Mesothelial cell of epicardium (in vitro differentiated cells): ENCODE measurements at places on chromosomes 4 and X. TPM values are rescaled to one million over a fixed set of nuclear protein-coding genes. Genes with fewer than 3 reads are reported as not detected.

Gene ADAM29
- not detected in 3 replicates for total RNA-seq

- H3K27ac ChIP-seq, result no peak overlapping the region
- H3K36me3 ChIP-seq, result no peaks in the 10 kb centered on the region
- peaks cover 11% of the 10 kb centered on the region for H3K4me1 ChIP-seq
- H3K27me3 ChIP-seq, result peaks cover 7% of the 10 kb centered on the region
- no peak for DNase-seq
Observed at GRCh38 chrX:153526801-153527200, 9.4 kb downstream of the ATP2B3 start.

DNA sequence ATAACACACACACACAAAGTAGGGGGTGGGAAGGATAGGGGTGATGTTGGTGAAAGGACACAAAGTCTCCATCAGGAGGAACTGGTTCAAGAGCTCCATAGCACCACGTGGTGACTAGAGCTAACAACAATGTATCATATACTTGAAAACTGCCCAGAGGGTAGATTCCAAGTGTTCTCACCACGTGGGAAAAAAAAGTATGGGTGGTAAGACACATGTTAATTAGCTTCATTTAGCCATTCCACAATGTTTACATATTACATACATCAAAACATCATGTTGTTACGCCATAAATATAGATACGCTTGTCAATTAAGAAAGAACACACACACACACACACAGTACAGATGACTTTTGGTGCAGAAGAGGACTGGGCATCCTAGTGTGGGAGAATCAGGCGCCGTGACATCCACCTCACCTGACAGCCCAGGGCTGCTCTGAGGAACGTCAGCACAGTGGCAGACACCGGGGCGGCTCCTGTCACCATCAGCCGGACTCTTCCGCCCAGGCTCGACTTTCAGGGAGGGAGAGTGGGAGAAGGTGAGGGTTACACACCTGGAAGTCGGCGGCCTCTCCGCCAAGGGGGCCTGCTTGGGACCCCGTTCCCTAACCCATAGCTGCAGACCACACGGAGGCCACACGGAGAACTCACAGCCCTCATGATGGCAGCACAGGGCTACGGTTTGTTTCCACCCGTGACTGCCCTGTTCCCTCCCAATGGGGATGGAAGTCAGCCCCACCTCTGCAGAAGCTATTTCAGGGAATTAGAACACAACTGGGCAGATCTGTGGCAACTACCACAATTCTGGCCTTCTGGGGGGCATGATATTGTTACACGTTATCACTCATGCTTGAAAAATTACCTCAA is 31.8 kb upstream of the CENPU start:
- DNase-seq, result no peak
- H3K27ac ChIP-seq, result no peak overlapping the region
- H3K4me1 ChIP-seq, result no peaks in the 10 kb centered on the region
- H3K36me3 ChIP-seq, result peaks cover 36% of the 10 kb centered on the region

- no peak overlapping the region for H3K4me3 ChIP-seq
- peaks cover 19% of the 10 kb centered on the region for H3K4me1 ChIP-seq
- no peaks in the 10 kb centered on the region for H3K27me3 ChIP-seq
- H3K27ac ChIP-seq, result peak overlapping the region; percentile 19
- DNase-seq, result no peak
- no peaks in the 10 kb centered on the region for H3K36me3 ChIP-seq
Observed at GRCh38 chr4:86055898-86056297, 304.0 kb downstream of the MAPK10 start.

DNA sequence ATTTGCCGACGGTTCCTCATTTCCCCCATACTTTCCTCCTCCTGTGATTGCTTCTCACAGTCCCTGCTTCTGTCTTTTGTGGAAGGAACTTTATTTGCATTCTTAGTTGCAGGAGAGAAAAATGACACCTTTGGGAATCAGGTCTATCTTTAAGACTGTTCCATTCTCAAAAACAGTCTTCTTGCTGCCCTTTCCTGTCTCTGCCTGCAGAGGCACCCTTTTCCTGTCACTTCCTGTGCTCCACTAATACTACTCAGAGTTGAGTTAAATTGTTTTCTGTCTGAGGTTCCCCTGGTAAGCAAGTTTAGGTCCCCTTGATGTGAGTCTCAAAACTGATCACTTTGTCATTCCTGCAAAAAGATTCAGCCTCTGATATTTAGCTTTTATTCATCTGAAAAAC is 208.8 kb upstream of the CLNK start:
- no peak overlapping the region for H3K27ac ChIP-seq
- no peak overlapping the region for H3K4me3 ChIP-seq
- DNase-seq, result no peak
- no peaks in the 10 kb centered on the region for H3K36me3 ChIP-seq
- H3K4me1 ChIP-seq, result peaks cover 19% of the 10 kb centered on the region

GRCh38 chrX:124555036-124555595 is 208.8 kb downstream of the SH2D1A start:
- H3K4me3 ChIP-seq, result no peak overlapping the region
- peaks cover 4% of the 10 kb centered on the region for H3K4me1 ChIP-seq
- H3K27ac ChIP-seq, result no peak overlapping the region
- H3K36me3 ChIP-seq, result no peaks in the 10 kb centered on the region
- no peaks in the 10 kb centered on the region for H3K27me3 ChIP-seq

- H3K36me3 ChIP-seq, result no peaks in the 10 kb centered on the region
- H3K27ac ChIP-seq, result peak overlapping the region; percentile 94
- peaks cover 82% of the 10 kb centered on the region for H3K4me1 ChIP-seq
Observed at GRCh38 chr4:143356493-143356892, 19.8 kb downstream of the GAB1 start.

DNA sequence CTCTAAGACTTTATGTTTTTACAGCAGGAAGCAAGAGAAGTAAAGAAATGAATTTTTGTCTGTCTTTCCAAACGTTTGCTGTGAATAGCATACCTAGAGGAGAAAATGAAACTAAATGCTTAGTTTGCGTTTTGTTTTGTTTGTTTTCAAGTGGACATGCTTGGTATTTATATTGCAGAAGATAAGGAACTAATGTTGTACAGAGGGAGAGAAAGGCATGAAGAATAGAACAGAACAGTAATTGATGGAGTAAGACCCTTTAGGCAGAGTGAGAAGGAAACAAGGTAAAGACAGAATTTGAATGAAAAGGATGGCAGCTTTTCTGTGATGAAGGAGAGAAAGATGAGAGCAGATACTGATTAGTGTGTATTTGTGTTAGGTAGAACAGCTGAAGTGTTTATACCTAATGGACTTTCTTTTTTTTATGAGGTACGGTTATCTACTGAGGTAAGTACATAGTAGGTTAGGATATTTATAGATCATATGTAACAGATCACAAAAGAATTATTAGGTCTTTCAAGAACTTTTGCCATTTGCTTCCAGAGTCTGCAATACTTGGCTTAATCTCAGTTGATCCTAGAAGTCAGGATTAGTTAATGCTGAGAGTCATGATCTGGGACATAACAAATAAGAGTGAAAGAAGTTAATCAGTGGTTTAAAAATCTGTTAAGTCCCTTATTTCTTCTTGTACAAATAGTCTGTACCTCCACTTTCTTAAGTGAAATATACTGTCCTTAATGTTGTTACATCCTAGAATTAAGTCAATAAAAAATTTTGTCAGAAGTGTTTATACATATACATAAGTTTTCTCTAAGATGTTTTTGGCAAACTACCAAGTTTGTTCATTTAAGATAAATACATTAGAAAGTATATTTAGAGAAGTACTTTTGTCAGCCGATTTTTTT is 36.8 kb downstream of the FABP2 start:
- peak overlapping the region; percentile 1 for H3K4me3 ChIP-seq
- H3K4me1 ChIP-seq, result peaks cover 18% of the 10 kb centered on the region
- DNase-seq, result no peak
- no peaks in the 10 kb centered on the region for H3K27me3 ChIP-seq
- H3K36me3 ChIP-seq, result peaks cover 3% of the 10 kb centered on the region
- H3K27ac ChIP-seq, result peak overlapping the region; percentile 65

- H3K27ac ChIP-seq, result no peak overlapping the region
- no peak for DNase-seq
- H3K4me1 ChIP-seq, result peaks cover 10% of the 10 kb centered on the region
- H3K36me3 ChIP-seq, result no peaks in the 10 kb centered on the region
- H3K27me3 ChIP-seq, result no peaks in the 10 kb centered on the region
Observed at GRCh38 chrX:38986586-38986985, 185.3 kb downstream of the MID1IP1 start.

Gene CSN1S1
- total RNA-seq, result not detected in 3 replicates

Gene MTM1
- total RNA-seq, result 8.9 to 10.9 TPM (median 9.2 TPM) in 3 replicates

DNA sequence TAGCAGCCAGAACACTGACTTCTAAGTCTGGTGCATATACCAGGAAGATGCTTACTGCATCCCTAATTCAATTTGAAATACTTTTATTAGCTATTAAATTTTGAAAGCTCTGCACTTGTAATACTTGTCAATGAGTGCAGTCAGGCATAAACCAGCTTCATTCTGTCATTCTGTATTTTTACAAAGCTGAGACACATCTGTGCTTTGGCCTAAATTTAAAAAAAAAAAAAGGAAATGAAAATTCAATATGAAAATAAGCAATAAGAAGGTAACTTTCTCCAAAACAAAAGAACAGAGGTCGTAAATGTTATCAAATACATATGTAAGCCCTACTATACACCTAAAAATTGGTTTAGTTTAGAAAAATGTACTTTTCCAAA is 7.0 kb downstream of the SMIM14 start:
- peaks cover 11% of the 10 kb centered on the region for H3K4me1 ChIP-seq
- H3K27ac ChIP-seq, result no peak overlapping the region
- DNase-seq, result no peak
- no peak overlapping the region for H3K4me3 ChIP-seq
- H3K36me3 ChIP-seq, result no peaks in the 10 kb centered on the region

DNA sequence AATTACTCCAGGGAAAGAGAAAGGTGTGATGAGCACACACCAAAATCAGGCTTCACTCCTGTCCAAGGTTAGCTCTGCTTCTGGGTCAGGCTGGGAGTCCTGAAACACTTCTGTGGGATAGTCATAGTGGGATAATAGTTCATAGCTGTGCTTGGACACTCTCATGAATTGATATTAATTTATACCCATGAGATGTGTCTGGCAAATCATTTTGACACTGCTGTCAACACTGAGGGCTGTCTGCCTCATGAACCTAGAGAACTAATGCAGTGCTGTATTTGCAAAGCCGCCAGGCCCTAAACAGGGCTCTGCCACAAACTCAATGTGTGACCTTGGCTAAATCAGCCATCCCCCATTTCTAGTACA is 24.5 kb upstream of the PGRMC1 start:
- peaks cover 14% of the 10 kb centered on the region for H3K4me1 ChIP-seq
- no peaks in the 10 kb centered on the region for H3K27me3 ChIP-seq
- peaks cover 3% of the 10 kb centered on the region for H3K36me3 ChIP-seq
- H3K27ac ChIP-seq, result no peak overlapping the region
- DNase-seq, result no peak

GRCh38 chr4:2745981-2746806 is 9.9 kb downstream of the TNIP2 start:
- no peak overlapping the region for H3K4me3 ChIP-seq
- no peaks in the 10 kb centered on the region for H3K27me3 ChIP-seq
- peak overlapping the region; percentile 12 for H3K27ac ChIP-seq
- H3K4me1 ChIP-seq, result peaks cover 2% of the 10 kb centered on the region

DNA sequence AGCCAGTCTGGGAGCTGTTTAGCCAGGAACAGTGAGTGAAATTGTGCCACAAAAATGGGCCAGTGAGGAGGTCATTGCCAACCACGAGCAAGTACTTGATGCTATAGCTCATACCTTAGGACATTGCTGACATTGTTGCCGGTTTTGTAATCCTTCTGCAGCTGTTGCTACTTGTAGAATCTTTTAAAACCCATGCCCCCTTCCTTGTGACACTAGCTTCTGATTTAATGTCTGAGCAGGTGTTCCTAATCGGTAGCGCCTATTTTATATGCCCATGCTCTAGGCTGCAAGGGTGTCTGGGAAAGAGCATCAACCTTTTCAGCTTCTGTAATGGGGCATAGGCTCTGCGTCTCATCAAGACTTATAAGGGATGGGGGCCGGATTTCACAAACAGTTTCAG is 2.6 kb downstream of the POLA1 start:
- no peaks in the 10 kb centered on the region for H3K27me3 ChIP-seq
- peaks cover 24% of the 10 kb centered on the region for H3K4me1 ChIP-seq
- no peak overlapping the region for H3K27ac ChIP-seq
- H3K4me3 ChIP-seq, result no peak overlapping the region

Gene ABLIM2
- total RNA-seq, result 2.7 to 3.5 TPM (median 3.1 TPM) in 3 replicates

- H3K4me3 ChIP-seq, result peak within 1 kb of the TSS; percentile 94
- H3K36me3 ChIP-seq, result peaks cover 3% of the 10 kb centered on the region
- DNase-seq, result peak; percentile 69
- H3K27me3 ChIP-seq, result no peaks in the 10 kb centered on the region
- peak within 1 kb of the TSS; percentile 98 for H3K27ac ChIP-seq
Observed at GRCh38 chr4:22515888-22516541, at the start of gene ADGRA3. Gene ADGRA3, minus strand, starts transcription at chr4:22516066. Its CDS starts 282 bp downstream, at chr4:22515784.

DNA sequence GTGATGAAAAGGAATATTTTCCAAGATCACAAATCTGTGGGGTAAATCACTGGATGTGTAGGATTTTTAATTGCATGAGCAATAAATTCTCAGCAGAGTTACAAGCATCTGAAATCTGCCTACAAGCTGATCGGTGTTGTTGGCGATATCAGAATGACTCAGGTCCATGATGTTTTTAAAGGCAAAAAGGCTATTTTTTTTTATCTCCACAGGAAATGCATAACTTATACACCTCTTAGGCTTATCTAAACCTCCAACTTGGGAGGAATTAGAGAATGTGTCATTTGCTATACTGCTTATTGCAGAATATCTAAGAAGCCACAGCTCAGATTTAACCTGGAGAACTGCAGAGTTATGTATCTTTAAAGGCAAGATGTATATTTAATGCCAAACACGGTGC is 61.6 kb downstream of the KIT start:
- no peak overlapping the region for H3K27ac ChIP-seq
- H3K27me3 ChIP-seq, result no peaks in the 10 kb centered on the region
- H3K4me3 ChIP-seq, result no peak overlapping the region
- no peak for DNase-seq
- no peaks in the 10 kb centered on the region for H3K36me3 ChIP-seq

- H3K36me3 ChIP-seq, result peaks cover 4% of the 10 kb centered on the region
- H3K4me3 ChIP-seq, result no peak overlapping the region
- H3K27me3 ChIP-seq, result no peaks in the 10 kb centered on the region
Observed at GRCh38 chr4:186931519-186931918, 207.9 kb upstream of the FAT1 start.

DNA sequence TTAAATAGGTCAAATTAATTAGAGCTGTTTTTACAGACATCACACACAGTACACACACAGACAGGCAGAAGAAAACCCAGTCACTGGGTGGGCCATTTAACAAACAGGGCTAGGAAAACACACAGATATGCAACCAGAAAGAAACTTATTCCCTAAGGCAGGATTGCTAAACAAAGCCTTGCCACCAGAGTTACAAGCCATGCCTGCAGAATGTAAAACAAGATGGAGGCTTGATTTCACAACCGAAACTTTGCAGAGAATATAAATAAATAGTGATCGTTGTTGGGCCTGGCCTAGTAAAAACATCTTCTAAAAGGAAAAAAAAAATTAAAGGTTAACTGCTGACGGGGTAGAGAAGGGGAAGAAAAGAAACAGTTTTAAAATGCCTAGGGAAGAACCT is 212.3 kb downstream of the NAP1L3 start:
- H3K27ac ChIP-seq, result no peak overlapping the region
- no peaks in the 10 kb centered on the region for H3K36me3 ChIP-seq
- DNase-seq, result no peak
- no peaks in the 10 kb centered on the region for H3K27me3 ChIP-seq

GRCh38 chr4:27018076-27018475 is 157.4 kb downstream of the STIM2 start:
- H3K27ac ChIP-seq, result no peak overlapping the region
- peaks cover 29% of the 10 kb centered on the region for H3K36me3 ChIP-seq
- no peak for DNase-seq
- H3K4me1 ChIP-seq, result peaks cover 9% of the 10 kb centered on the region
